Stimulated activated CD4-positive, alpha-beta T cell treated with anti-CD3 and anti-CD28 coated beads, TNF-alpha, amount 100 ng/mL, for 24 hours (primary cell): ENCODE measurements at places on chromosomes 1 and 21.

DNA sequence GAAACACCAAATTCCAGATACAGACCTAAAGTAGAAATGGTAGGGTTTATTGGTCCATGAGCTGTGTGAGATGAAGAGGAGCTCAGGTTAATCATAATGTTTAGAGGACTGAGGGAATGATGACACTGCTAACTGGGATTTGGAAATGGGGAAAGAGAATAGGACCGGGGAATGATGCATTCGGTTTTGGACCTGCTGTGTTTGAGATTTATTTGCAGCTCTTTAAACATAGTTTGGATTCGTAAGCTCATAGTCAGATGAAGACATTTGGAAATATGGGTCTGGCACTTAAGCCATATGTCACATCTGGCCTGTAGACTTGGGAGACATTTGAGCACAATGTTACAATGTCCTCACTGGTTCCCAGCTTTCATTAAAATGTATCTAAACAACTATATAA is 127.9 kb upstream of the DUSP10 start:
- DNase-seq: no peak

DNA sequence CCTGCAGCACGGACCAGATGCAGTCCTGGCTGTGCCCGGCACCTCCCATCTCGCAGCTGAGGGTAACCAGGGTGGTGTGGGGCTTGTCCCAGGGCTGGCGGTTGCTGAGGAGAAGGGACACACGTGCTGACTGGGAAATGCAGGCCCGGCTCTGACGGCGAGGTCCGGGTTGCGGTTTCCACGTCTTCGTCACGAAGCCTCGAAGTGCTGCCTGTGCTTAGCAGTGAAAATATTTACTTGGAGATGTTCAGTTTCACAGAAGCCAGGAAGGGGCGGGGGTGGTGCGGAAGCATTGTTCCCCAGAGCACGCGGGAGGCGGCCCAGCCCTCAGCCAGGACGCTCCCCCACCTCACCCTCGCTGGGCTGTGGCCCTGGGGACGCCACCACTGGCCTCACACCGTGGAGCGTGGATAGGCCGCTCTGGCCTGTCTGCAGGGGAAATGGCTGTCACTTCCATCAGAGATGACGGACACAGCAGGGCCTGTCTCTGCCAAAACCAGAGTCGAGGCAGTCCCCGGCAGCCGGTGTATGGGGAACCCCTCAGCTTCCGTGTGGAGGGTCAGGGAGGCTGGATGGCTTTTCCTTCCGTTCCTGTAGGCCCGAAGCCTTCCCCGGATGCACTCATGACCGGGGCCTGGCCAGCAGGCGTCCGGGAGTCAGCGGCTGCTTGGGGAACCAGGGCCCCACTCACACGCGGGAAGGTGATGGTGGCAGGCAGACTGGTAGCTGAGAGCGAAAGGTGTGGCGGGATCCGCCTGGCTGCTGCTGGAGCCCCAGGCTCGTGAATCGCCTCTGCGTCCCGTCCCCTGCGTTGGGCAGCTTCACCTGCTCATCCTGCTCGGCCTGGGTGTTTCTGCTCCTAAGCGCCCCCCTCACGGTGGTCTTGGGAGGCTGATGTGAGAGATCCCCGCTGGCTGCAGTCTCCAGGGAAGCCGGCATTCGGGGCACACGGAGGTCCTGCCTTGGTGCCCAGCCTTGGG is 14.7 kb upstream of the POFUT2 start:
- peak; percentile 17 for DNase-seq

- DNase-seq: no peak
These were observed 83.5 kb upstream of the ADGRL2 start for GRCh38 chr1:81717230-81717629.

DNA sequence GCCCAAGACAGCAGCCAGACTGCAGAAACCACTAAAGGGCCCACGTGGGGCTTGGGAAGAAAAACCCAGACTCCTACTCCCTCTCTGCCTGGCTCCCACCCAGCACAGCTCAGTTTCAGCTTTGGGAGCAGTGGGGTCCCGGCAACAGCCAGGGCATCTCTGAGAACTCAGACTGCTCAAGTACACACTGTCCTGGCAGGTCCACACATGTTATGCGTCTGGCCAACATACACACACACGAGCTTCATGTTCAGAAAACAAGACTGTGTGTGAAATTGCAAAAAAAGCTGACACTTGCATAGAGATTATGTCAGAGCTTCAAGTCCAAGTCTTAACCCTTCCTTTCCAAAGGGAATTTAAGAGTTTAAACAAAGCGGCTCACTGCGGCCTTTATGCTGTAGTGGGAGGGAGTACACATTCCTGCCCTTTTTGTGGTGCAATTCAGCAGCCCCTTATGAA is 136.6 kb upstream of the CD34 start:
- no peak for DNase-seq

DNA sequence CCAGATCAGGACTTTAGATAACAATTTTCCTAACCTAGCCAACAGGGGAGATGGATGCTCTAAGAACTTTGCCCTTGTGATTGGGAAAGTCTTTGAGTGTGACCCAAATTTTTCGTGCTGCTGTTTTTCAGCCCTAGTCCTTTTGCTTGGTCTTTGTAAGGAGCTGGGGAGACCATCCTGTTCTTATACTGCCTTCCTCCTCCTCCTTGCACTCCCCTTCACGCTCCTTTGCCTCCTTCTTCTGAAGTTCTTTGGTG is 5.7 kb downstream of the KCNQ4 start:
- DNase-seq: no peak

DNA sequence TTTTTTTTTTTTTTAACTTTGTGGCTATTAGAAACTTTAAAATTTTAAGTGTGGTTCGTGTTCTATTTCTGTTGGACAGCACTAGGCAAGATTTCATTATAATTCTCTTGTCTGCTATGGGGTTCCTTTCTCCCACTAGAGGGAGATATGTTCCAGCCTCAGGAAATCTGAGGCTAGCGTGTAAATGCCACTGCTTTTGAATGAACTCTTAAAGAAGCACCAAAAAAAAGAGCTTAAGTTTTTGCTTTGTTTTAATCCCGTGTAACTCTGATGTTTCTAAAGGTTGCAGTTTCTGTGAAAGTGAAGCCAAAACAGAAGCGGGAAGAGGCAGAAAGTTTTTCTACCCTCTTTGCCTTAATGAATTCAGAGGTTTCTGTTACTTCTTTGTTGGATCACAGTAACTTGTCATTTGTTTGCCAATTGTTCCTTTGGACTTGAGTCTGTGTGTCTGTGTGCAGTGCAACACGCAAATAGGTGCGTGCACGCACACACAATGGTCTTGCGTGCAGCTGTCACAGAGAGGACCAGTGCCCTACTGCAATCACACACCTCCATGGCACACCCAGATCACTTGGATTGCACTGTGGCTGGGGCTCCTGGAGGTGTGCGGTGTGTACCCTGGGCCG is 32.3 kb downstream of the HHAT start:
- DNase-seq: no peak

GRCh38 chr1:227999056-227999930 is 7.5 kb upstream of the WNT3A start:
- peak; percentile 34 for DNase-seq

- no peak for DNase-seq
These were observed 123.5 kb upstream of the MAGI3 start for GRCh38 chr1:113266788-113267187.

DNA sequence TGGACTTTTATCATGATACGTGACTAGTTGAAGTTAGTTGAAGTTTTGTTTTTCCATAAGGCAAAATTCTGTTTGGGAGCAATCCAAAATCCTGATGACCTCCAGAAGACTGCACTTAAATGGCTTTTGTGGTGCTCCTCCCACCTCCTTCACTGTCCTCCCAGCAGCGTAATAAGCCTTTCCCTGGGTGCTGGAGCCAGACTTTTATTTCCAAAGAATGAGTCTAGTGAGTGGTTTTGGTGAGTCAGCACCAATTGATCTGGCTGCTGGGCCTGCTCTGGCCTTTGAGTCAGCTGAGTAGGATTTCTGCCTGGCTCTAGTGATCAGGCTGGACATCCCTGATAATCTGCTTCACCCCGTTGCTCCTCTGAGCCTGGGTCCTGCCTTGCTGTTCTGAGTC is 21.7 kb upstream of the KCND3 start:
- no peak for DNase-seq

- DNase-seq: no peak
These were observed 216.8 kb downstream of the KAZN start for GRCh38 chr1:14815175-14815877.

- DNase-seq: no peak
These were observed 4.8 kb upstream of the GPR37L1 start for GRCh38 chr1:202117898-202118371.

GRCh38 chr1:1358433-1359271 is at the start of gene MXRA8:
TSS of gene MXRA8 (minus strand) at chr1:1358555. CDS start at chr1:1358504, 51 bp downstream.
- DNase-seq: no peak

GRCh38 chr1:181187337-181188126 is 99.0 kb downstream of the IER5 start:
- no peak for DNase-seq

DNA sequence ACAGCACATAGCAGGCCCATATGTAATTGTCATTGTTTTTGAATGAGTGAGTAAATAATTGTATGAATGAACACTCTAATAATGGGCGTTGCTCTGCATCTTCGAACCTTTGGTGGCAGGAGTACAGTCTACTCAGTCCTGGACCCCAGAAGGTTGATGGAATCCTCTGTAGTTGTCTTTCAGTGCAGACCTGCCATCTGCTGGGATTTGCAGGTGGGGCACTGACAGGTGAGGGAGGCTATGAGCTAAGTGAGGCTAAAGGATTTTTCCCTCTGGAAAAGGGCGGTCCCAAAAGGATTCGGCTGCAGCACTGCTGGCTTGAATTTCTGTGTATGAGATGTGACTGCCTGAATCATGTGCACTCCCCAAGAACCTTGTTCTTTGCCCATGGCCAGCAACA is 53.4 kb downstream of the PLXNA2 start:
- no peak for DNase-seq

DNA sequence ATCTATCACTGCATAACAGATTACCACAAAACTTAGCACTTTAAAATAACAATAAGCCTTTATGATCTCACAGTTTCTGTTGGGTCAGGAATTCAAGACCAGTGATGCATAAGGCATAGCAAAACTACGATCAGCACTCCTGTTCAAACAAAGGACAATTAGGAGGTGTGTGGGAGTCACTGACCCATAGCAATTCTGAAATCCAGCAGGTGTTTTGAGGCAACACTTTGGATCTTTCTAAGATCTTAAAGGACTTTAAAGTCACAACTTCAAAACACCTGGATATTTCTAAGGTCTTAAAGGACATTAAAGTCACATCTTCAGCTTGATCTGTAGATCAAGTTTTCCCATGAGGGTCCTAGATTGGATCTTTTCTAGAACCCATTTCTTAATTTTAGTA is 35.3 kb downstream of the AKT3 start:
- no peak for DNase-seq

DNA sequence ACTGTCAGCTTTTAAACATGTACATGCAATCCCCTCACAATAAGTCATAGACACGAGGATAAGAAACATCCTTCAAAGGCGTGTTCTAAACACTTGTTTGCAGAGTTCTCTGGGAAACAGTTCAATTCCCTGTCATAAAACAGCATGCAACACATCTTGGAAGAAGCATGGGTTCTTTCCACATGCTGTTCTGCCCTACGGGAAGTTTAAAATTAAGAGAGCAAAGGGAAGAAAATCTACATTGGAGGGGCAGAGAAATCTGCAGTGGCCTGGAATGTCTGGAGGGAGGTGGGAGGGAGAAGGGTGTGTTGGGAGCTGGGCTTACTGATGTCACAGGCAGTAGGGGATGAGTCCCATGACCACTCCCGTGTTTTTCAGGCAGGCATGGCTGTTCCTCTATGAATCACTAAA is 98.3 kb upstream of the SLC2A1 start:
- no peak for DNase-seq
